ENCODE measurements at places on chromosomes 5 and 9.

DNA sequence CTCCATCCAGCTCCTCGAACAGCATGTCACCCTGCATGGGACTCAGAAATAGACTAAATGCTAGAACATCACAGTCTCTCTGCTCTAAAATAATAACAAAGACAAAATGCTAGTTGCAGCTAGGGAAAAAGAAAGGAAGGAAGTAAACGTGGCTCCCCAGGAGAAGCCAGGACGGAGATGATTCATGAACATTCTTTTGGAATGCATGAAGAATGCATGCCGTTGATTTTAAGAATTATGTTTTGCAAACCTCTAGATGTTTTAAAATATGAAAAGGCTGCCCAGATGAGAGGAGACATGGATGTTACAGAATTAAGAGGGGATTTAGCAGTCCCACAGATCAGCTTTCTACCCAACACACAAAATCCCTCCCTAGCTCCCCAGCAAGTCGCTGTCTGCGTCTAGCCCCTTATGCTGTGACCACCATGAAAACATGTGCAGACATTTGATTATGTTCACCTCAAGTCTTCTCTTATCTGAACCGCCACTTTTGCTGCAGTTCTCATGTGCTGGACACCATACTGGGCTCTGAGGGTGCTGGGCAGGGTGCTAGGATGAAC lies 139.4 kb upstream of the LMX1B start:
- DNase-seq, result no peak

- no peak for DNase-seq
Measured at GRCh38 chr9:78866207-78867132, 569.5 kb downstream of the PSAT1 start.

DNA sequence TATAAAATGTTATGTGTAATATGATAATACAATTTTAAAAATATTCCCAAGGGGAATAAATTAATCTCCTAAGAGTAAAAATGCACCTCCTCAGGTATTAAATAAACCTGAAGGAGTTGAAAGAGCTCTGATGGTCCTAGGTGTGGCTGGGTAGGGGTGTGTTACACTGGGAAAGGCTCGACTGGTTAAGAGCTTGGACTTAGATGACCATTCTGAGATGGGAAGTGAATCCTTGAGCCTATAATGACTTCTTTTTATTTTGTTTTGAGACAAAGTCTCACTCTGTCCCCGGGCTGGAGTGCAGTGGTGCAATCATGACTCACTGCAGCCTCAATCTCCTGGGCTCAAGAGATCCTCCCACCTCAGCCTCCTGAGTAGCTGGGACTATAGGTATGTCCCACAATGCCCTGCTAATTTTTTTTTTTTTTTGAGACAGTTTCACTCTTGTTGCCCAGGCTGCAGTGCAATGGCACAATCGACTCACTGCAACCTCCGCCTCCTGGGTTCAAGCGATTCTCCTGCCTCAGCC lies 9.2 kb upstream of the HABP4 start:
- DNase-seq, result no peak

DNA sequence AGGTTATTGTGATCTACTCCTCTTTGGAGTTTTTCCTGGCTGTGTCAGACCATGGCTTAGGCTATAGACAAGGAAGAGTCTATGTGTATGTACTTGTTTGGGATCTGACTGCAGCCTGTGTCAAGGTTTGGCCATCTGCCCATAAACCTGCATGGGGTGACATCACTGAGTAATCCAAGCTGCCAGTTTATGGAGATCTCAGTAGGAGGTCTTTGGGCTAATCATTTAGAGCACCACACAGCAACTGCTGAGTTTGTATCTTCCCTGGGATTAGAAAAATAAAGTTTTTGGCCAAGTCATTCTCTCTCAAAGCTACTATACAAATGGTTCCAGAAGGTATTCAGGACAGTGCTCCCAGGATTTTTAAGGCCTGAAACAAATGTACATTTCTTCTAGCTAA lies 65.5 kb upstream of the HSPB3 start:
- DNase-seq, result no peak

DNA sequence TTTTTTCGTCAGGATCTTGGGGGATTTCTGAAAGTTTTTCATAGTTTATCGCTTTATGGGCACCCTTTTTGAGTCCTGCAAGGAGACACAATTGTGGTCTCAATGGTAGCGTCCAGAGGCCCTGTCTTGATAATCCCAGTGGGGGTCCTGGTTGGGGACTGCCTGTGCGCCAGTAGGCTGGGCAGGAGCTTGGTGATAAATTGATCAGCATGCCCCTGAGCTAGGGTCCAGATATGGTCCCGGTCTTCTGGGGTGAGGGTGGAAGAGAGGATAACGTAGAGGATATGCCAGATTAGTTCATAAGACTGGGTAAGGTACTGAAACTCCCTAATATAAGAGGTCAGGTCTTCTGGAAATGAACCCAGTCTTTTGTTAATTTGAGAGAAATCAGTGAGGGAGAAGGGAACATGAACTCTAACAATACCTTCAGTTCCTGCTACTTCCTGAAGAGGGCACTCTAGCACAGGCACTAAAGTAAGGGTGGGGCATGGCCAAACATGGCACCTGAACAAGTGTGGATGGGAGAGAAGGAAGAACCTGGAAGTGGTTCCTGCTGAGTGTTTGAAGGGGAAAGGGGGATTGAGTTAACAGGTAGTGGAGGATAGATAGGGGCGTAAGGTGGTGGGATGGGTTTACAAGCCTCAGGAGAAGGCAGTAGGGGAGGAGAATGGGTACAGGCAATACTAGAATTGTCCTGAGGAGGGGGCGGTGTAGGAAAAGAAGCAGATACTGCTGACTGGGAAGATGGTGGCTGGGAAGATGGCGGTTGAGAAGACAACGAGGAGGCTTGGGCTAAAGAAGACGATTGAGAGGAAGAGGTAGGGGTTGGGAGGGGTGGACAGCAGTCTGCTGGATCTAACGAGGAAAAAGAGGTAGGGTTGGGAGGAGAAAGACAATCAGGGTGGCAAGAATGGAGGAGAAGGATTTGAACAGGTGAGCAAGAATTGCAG lies 33.8 kb upstream of the ANXA2R start:
- DNase-seq, result peak; percentile 47

DNA sequence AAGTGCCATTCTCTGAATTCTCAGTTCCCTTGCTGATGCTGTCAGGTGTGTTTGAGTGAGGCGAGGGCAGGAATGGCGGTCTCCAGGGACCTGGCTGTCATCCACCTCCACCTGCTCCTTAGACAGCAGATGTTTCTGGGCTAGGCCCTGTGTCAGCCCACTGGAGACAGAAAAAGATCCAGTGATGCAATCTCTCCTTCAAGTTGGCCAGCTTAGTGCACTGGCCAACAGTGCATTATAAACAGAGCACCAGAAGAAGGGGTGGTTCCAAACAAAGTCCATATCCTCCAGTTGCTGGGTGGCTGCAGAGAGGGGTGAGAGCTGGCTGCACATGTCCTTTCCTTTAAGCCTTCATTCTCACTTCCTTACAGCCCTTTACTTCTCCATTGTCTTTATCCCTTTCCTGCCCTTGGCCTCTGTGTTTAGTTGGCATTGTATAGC lies 26.5 kb downstream of the NANS start:
- DNase-seq, result no peak

DNA sequence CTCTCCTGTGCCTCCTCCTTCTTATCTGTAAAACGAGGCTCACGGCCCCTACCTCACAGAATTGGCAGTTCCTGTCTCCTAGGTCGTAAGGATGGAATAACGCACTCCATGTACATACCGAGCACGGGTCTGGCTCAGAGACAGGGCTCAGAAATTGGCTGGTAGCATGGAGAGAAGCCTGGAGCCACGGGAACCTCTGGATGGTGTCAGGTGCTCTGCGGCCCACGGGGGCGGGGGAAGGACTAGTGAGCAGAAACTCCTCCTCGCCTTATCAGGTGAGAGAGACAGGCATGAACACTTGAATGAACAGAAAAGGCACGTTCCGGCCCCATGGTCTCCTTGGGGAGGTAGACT lies 15.4 kb upstream of the C5orf47 start:
- DNase-seq, result no peak

DNA sequence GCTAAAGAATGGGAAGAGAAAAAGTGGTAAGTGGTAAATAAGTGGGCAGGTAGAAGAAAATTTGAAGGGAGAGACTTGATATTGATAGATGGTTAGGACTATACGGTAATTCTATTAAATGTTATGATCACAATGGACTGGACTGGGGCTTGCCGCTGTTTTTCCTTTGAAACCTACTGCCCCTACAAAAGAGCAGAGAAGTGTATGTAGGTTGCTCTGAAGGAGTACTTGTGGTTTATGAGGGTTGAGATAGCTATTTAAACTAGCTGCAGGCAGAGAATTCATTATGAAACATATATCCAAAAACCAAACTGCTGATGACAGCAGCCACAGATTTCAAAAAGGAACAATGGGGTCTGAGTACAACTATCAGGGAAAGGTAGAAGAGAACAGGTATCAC lies 16.8 kb upstream of the HK3 start:
- no peak for DNase-seq

Measured in naive B cell (primary cell).